ENCODE measurements at places on chromosomes 2 and 18.

GRCh38 chr2:146873056-146873455 lies 971.8 kb upstream of the ACVR2A start:
- no peak for DNase-seq

DNA sequence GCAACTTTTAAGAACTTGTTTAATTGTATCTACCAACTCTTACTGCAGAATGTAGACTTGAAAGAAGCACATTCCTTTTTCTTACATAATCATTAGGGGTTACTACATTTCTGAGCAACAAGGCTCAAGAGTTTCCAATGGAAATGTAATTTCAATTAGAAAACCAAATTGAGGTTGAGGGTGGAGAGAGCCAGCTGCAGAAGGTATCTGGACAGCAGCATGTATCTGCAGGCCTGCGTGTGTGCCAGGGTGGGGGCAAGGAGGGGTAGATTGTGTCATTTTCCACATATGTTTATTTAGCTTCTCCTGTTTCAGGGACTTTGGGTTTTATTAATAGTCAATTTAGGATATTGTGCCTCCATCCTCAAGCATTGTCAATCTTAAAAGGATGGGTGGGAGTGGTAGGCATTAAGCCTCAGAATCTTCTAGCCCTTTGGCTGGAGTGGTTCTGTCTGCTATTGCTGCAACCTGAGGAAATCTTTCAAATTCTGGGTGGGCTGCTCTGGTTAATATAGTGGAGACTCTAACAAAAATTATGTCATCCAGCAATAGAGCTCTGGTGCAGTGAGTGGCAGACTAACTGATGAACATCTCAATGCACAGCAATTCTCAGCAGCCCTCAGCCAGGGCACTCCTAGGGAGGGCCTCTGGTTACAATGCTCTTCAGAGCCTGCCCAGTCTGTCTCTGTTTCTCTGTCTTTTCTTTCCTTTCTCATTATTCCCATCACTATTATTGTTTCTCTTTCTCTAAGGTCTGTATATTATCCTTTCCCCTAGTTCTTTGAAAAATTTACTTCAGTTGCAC lies 151.4 kb downstream of the RPIA start:
- DNase-seq = no peak

GRCh38 chr2:207061181-207061580 lies 104.6 kb downstream of the KLF7 start:
- DNase-seq = no peak

DNA sequence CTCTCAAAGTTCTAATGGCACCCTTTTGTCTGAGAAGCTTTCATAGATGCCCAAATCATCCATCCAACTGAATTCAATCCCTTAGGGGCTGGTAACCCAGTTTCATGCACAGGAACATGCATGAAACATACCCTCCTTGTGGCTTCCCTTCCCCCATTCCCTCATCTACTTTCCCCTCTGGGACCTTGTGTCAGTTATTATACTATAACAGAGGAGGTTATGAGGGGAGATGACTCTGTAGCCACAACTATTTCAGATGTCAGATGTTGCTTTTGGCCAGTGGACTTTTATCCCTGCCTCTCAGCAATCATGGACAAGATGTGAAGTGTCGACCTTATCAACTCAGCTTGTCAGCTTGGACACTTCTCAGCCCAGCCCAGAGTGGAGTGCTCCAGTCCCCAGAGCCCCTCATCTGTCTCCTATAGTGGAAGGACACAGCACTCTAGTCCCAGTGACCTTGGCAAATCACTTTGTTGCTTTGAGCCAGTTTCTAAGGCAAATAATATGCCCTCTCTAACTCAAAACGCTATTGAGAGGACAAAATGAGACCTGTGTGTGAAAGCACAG lies 8.4 kb downstream of the DHRS9 start:
- DNase-seq = no peak

DNA sequence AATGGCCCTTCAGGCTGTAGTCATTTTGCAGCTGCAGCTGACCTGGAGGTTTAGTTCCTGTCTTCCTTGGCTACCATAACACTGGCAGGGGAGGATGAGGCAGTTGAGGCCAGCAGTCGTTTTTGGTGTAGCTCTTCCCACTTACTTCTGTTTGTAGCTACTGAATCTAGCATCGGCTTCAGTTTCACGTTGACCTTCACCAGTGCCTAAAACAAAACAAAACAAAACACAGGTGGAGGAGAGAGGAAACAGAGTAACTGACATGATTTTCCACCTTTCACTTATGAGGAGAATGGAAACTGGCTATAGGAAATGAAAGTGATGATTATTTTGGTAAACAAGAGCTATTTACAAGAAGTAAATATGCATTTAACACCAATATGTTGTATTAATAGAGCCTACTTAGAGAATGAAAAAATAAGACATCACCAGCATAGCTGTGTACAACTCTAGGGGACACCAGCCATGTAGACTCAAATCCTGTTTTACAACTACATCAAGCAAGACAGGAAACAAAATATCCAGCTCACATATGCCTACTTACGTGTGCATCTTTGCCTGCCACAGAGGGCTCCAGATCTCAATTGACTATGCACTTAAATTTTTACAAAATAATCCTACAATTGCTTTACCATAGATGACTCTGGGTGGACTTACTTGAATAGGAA lies 236.9 kb downstream of the AGPS start:
- no peak for DNase-seq

DNA sequence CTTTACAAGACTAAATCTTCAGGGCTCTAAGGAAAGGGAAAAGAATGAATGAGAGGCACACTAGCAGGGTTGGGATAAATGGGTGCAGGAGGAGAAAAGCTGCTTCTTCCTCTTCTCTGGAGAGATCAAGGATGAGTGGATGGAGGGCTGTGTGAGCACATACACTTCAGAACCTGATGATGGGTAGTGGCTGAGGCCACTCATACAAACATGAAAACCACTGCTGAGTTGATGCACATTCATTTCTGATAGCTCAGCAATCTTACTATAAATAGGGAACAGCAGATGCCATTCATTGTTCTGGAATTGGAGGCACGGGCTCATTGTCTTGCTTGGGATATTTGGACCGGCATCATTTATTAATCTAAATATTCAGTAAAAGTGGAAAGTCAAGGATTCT lies 152.4 kb upstream of the KCTD1 start:
- DNase-seq = no peak

DNA sequence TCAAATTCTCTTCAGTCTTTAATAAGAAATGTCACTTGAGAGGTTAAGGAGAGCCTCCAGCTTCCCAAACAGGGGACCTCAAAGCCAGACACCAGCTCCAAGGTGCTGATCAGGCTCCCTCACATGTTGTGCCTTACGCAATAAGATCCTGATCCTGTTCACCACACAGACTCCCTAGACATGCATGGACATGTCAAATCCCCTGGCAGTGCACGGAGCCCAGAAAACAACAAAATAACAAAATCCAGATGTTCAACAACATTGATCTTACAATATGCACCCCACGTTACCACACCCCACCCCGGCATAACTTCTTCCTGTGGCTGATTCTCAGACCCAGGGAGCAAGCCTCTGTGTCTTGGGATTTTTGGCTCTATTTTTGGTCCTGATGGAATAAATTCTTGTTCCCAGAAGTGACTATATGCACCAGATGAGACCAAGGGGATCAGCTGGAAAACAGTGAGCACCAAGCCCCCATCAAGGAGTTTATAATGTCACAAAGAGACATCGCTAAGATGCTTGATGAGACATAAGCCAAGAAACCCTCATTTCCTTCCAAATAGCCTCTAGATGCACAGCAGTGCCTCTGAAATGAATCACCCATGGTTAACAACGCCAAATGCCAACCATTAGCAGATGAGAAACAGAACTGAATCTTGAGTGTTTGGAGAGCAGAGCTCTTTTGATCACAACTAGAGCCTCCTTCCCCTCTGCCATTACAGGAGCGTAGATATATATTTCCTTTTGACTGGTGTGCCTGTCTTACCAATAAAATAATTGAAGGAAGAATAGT lies 198.2 kb downstream of the PRKCE start:
- DNase-seq = peak; percentile 90

DNA sequence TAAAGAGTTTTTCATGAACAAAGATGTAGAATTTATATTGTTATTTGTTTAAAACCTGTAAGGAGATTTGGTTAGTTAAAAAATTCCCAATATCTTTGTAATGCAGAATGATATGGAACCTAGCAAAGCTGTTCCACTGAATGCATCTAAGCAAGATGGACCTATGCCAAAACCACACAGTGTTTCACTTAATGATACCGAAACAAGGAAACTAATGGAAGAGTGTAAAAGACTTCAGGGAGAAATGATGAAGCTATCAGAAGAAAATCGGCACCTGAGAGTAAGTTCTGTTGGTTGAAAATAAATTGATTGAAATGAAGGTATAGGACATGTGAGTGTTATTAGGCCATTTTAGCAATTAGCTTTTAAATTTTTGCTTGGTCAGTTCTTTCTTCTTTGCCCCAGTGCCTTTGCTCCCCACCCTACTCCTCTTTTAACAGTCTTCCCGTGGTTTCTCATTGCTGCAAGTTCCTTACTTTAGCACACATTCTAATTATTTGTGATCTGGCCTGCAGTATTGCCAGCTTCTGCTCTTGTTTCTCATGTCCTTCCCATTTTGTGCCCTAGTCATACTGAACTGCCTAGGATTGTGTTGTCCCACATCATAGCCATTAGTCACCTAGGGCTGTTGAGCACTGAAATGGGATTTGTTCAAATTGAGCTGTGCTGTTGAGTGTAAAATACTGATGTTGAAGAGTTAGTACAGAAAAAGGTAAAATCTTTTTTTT lies 36.6 kb downstream of the VAPA start:
- no peak for DNase-seq

- DNase-seq = no peak
Observed at GRCh38 chr2:119650846-119651370, 28.1 kb upstream of the TMEM177 start.

DNA sequence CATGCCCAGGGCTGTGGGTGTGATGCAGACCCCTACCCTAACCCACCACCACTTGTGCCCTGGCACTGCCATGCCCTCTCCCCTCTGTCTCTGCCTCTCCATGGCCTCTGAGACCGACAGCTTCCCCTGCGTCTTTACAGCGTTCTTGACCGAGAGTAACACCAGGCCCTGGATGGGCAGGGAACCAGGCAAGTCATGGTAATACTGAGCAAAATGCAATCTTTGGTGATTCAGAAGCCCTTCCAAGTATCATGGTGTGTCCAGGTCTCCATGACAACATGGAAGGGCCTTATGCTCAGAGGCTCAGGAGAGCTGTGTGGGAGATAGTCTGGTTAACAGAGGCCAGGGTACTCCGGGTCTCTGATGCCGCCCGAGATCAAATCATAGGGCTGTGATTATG lies 176.1 kb downstream of the KLHL29 start:
- no peak for DNase-seq

- no peak for DNase-seq
Observed at GRCh38 chr2:129469389-129469788, 510.1 kb upstream of the RAB6C start.

- no peak for DNase-seq
Observed at GRCh38 chr2:165044505-165045303, 89.4 kb upstream of the SLC38A11 start.

- no peak for DNase-seq
Observed at GRCh38 chr2:179936141-179936540, 71.0 kb downstream of the CWC22 start.
